ENCODE measurements at places on chromosomes 12 and 14. TPM values are rescaled to one million over a fixed set of nuclear protein-coding genes. Genes with fewer than 3 reads are reported as not detected.

The RNASE7 gene
- not detected for total RNA-seq

The NINJ2 gene
- 2.6 TPM for total RNA-seq

The PIK3C2G gene
- 7.1 TPM for total RNA-seq

The KLRC4 gene
- 1.2 TPM for total RNA-seq

The ETFBKMT gene
- 3.1 TPM for total RNA-seq

The LALBA gene
- total RNA-seq = not detected

The GNB3 gene
- 0.65 TPM for total RNA-seq

The PLA2G1B gene
- total RNA-seq = not detected

The SLC22A17 gene
- 22.0 TPM for total RNA-seq
